ENCODE measurements at places on chromosomes 5 and 9.
A peak's percentile ranks its signal among the peaks of the same experiment; 100 is the strongest.

- no peak for DNase-seq
Measured at GRCh38 chr5:38731461-38731860, 114.4 kb upstream of the OSMR start.

DNA sequence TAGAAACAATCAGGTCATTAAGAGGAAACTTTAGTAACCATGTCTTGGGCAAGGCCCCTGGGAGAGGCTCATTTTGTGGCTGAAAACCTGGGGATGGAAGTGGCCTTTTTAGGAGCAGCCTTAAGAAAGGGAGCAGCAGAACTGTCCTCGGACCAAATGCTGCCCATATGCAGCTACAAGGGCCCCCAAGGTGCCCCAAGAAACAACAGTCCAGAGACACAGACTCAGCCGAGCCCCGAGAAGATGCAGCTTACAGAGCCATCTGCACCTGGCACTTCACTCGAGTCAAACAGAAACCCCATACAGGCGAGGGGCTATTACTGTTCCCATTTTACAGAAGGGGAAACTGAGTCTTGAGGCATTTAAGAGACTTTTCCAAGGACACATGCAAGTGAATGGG is 58.0 kb downstream of the COL23A1 start:
- DNase-seq = no peak

GRCh38 chr9:110049699-110050450 is 158.1 kb downstream of the C9orf152 start:
- peak; percentile 49 for DNase-seq

- no peak for DNase-seq
Measured at GRCh38 chr9:75685062-75685461, 205.4 kb upstream of the PCSK5 start.

DNA sequence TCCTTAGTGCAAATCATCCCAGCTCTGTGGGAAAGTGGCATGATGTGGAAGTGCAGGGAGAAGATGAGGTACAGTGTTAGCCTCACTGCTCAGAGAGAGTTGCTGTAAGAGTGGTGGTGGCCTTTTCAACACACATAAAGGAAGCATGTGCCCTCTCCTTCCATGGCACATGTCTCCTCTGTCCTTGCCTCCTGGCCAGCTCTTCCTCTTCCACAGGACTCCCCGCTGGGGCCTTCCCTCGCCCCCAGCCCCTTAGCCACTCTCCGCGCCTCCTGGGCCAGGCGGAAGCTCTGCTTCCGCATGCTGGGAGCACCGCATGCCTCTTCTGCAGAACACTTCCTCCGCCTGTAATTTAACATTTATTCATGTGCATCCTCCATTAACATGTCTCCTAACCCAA is 4.8 kb upstream of the KCNMB1 start:
- DNase-seq = no peak

- no peak for DNase-seq
Measured at GRCh38 chr9:135960411-135961276, 529 bp downstream of the UBAC1 start.

GRCh38 chr5:167447466-167448375 is 843.7 kb upstream of the WWC1 start:
- no peak for DNase-seq

- DNase-seq = no peak
Measured at GRCh38 chr9:133918111-133918813, 73.9 kb downstream of the VAV2 start.

GRCh38 chr5:55071413-55071812 is 31.0 kb upstream of the GZMA start:
- no peak for DNase-seq

- peak; percentile 54 for DNase-seq
Measured at GRCh38 chr9:33289496-33289895, 820 bp upstream of the NFX1 start.

DNA sequence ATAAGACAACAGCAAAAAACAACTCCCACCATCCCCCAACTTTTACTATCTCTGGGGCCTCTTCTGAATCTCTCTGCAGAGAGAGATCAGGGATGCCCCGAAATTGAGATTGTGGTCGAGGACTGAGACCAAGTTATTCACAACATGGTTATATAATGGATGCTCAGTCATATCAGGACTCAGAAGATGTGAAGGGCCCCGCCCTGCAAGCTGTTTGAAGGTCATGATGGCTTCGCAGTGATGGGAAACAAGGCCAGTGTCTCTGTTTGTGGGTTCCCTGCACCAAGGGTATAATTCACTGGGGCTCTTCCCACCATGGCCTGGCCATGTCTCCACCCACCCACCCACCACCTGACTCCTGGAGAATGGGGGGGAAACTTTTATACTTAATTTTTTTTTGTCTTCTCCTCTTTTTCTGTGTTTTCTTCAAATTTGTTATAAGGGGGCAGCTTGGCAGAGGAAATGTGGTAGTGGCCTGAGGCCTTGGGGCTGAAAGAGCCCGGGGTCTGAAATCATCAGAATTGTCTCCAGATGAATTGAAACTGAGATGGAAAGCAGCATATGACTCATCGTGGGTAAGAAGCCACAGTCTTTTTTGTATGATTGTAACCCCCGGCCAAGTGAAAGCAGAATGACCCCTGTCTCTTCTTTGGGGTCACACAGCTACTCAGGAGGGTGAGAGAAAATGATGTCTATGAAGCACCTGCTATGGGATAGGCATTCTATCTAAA is 15.0 kb upstream of the TEX48 start:
- peak; percentile 82 for DNase-seq

GRCh38 chr5:136309376-136309775 is 56.0 kb downstream of the TRPC7 start:
- no peak for DNase-seq

Measured in activated T-cell treated with anti-CD3 and anti-CD28 coated beads, Interleukin-2, amount 50 U/mL, for 72 hours (primary cell).